ENCODE measurements at places on chromosomes 13 and 19.

DNA sequence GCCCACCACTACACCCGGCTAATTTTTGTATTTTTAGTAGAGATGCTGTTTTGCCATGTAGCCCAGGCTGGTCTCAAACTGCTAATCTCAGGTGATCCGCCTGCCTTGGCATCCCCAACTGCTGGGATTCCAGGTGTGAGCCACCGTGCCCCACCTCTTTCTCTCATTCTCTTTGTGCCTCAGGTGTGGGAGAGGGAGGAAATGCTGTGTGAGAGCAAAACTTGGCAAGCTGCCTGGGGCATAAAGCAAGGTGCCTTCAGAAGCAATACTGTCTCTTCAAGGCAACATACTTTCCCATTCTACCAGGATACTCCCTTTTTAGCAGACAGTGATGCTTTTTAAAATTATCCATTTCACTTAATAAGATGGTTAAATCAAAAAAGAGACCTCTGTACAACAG lies 53.2 kb upstream of the RFC3 start:
- DNase-seq: no peak

DNA sequence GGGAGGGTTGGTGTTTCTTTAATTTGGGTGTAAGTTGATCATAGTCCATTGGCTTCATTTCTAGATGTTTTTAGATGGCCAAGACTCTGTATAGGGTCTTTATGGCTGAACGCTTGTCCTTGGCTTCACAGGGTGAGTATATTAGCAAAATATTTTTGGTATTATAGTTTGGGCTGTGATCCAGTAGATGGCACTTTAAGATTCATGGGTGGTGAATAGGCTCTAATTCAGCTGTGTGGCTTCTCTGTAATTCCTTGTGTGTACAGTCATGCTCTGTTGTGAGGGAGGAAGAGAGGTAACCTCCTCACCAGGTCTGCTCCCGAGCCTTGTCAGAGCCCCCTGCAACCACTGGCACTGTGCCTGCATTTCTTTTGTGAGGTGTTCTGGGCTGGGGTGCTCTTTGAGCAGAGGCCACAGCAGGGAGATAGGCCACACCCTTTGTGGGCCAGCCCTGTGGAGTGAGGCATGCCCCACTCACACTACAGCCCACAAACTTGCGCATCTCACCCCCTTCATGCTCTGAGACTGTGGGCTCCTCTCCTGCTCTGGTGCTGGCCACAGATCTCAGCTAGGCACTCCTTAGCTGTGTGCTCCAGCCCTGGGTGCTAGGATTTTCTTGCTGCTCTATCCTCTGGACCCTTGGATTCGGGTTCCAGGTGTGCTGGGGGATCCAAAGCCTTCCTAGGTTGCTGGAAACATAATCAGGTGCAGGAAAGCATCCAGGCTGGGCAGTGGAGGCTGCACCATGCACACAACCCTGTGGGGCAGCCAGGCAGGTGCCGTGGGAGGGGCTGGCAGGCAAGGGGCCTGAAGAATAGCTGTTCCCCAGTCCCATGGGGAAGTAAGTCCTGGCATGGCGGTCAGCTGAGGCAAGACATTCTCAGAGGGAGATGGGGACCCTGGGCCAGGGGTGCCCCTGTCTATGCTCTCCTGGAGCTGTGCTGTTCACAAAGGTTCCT lies 193.9 kb downstream of the GPC5 start:
- no peak for DNase-seq

DNA sequence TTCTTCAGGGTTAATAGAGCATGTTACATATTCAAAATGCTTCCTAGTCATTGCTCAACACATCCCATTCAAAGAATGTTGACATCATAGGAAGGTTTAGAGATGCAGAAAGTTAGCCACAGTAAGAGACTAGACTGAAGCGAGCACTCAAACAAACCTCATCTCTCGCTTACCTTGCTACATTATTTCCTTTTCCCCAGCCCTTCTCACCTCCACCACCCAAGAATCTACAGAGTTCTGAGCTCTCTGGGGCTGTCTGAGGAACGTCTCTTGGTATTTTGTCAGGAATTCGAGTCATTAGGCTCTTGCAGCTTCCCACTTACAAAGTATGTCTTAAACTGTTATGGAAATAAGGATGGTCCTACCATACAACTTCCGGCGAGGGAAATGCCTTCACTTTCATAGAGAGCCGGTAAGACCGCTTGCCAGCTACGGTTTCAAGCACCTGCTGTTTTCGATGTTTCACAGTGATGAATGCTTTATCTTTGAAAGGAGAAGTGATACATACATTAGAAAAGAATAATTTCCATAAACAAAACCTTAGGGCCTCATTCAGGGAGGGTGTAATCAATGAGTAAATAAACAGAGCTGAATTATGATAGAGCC lies 65.1 kb downstream of the FLT1 start:
- peak; percentile 16 for DNase-seq

DNA sequence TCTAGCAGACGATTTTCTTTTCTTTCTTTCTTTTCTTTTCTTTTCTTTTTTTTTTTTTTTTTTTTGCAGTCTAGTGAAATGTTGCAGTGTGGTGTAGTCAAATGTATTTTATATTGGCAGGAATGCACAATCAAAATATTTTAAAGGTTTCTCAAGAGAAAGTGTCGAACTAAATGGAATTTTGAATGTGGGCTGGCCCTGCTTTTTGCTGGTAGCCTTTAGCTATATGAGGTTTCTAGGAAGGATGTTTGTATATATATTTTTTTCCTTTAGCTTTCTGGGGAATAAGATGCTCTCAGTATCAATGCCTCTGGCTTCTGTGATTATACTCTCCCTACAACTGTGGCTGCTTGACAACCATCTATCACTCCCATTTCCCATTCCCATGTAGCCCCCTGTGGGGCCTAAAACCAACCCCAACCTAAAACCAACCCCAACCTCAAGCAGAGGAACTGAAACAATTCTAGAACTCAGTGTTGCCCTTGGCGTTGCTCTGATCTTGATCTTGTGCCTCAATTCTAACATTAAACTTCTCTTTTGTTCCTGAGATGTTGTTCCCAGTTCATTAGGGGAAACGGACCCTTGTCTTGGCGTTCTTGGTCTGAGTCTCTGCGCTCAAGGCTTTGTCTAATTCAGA lies 27.1 kb downstream of the CYSLTR2 start:
- DNase-seq: no peak

DNA sequence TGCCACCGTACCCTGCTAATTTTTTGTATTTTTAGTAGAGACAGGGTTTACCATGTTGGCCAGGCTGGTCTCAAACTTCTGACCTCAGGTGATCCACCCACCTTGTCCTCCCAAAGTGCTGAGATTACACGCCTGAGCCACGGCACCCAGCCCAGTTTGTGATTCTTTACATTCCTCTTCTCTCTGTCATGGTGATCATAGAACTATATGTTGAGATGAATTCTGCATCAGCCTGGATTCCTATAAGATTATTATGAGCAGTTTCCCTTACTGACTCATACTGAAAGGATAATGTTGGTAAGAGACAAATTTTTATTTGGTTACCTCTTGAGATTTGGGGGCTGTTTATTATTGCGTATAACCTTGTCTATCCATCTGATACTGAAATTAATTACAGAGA lies 121.5 kb upstream of the CSNK1A1L start:
- DNase-seq: peak; percentile 82

- no peak for DNase-seq
These were observed 111.3 kb downstream of the SLC7A1 start for GRCh38 chr13:29484236-29484635.

DNA sequence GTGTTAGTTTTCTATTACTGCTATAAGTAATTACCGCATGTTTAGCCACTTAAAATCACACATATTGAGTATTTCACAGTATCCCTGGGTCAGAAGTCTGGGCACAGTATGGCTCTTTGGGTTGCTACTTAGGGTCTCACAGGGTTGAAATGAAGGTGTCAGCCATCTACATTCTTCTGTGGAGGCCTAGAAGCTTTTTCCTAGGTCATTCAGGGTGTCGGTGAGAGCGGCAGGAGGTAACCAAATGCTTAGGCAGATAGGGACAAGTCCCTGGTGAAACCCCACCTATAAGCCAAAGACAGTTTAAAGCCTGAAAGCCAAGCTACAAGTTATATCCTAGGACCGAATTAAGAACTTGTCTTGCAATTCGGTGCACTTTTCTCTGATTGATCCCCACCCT lies 856.7 kb downstream of the PCDH17 start:
- no peak for DNase-seq

DNA sequence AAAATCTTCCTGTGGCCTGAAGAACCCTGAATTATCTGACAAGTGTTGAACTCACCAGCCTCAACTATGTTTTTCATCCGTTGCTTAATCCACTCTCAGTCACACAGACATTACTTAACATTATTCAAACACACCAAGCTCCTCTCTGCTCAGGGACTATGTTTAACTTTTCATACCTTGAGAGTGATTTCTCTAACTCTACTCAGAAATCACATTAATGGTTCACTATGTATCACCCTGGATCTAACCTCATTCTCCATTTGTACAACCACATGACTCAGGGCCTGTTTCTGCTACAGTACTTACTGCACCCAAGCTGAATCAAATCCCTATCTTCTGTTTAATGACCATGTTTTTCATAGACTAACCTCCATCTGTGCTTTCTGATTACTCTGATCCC lies 553.7 kb upstream of the PRR20A start:
- DNase-seq: no peak

- no peak for DNase-seq
These were observed 286.6 kb downstream of the SHISA2 start for GRCh38 chr13:25765266-25765665.

DNA sequence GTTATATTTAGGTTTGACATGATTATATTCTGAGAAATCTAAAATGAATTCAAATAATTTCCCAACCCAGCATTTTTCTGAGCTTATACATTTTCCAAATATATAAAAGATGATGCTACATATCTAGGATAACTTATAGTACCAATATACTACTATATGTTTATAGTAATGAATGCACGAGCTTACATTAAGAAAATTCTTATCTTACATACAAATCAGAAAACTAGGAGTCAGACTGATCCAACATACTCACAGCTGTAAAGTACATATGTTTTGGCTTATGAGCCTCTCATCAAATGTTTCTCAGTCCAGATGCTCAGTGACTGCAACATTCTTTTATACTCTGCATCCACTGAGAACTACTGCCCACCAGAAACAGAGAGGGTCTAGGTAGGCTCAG lies 491.3 kb upstream of the KLF12 start:
- DNase-seq: no peak

DNA sequence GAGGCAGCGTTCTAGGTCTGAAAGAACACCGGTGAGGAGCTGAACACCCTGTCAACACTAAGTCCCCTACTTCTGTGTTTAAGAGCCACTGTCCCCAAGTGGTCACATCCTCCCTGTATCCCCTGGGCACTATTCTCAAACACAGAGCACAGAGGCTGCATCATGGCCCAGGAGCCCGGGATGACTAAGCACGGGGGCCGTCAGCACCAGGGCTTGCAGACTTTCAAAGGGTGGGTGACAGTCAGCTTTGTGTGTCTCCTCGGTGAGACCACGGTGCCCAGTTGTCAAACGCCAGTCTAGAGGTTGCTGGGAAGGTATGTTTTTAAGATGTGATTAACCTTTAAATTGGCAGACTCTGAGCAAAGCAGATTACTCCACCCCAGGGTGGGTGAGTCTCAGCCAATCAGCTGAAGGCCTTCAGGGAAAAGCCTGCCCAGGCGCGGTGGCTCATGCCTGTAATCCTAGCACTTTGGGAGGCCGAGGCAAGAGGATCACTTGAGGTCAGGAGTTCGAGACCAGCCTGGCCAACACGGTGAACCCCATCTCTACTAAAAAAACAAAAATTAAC lies 8.0 kb downstream of the MAP2K2 start:
- no peak for DNase-seq

DNA sequence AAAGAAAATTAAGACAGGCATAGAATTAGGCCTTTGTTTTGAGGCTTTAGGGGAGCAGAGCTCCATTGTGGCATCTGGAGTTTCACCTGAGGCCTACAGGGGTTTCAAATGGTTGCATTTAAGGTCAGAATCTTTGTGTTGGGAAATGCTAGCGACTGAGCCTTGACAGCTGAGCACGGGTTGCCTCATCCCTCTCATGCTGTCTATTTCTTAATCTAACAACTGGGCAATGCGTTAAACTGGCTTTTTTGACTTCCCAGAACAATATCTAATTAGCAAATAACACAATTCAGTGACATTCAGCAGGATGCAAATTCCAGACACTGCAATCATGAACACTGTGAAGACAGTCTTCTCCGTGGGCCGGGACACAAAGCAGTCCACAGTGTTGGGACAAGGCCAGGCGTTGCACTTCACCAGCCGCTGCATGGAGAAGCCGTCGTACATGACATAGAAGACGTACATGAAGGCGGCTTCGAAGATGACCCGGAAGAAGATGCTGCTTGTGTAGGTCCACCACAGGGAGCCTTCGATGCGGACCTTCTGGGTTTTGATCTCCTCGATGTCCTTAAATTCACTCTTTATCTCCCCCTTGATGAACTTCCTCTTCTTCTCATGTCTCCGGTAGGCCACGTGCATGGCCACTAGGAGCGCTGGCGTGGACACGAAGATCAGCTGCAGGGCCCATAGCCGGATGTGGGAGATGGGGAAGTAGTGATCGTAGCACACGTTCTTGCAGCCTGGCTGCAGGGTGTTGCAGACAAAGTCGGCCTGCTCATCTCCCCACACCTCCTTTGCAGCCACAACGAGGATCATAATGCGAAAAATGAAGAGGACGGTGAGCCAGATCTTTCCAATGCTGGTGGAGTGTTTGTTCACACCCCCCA lies 3.8 kb downstream of the GJB2 start:
- no peak for DNase-seq

DNA sequence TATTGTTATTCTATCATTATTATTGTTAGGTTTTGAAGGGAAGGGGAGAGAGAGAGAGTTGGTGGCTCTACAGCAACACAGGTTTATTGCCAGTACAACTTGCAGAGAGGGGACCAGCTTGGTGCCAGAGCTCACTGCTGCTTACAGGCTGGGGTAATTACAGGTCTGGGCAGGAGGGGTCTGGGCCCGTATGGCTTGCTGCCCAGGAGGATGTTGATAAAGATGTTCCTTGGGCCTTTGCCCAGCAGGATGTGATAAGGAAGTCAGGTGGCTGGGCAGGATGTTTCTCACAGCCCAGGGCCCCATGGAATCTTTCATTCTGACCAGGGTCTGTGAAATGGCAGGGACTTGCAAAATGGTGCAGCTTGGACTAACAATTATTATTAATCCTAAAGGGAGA lies 64.2 kb upstream of the ZNF599 start:
- no peak for DNase-seq

DNA sequence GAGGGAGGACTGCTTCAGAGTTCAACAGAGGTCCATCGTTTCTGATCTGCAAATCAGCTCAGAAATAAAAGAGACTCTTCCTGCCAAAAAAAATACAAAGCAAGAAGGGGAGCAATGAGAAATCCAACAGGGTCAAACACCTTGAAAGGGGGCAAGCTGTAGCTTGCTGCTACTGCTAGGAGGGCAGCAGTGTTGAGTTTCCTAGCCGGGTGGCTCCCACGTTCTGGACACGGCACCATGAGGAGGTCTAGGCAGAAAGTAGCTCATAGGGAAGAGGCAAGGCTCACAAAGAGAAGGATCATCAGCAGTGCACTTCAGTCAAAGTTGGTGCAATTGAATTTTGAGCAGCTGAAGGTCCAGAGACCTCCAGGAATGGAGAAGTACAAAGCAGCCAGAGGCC lies 75.3 kb downstream of the FOXO1 start:
- DNase-seq: no peak

DNA sequence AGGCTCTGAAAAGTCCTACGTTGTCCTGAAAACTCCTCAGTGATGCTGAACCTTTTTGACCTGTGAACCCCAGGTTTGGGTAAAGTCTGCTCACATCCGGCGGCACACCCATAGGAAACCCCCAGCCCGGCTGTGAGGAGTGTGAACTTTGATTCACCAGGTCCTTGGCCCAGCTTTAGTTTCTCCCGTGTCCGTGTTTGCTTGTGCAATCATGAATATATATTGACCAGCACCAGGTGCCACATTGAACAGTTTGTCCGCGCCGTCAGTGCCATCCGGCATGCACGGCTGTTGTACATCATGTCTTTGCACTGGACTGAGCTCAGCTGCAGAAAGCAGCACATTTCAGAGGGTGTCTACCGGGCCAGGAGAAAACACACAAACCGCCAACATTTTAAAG lies 45.3 kb downstream of the NFIC start:
- DNase-seq: no peak
